ENCODE measurements at places on chromosomes 6 and 20.

DNA sequence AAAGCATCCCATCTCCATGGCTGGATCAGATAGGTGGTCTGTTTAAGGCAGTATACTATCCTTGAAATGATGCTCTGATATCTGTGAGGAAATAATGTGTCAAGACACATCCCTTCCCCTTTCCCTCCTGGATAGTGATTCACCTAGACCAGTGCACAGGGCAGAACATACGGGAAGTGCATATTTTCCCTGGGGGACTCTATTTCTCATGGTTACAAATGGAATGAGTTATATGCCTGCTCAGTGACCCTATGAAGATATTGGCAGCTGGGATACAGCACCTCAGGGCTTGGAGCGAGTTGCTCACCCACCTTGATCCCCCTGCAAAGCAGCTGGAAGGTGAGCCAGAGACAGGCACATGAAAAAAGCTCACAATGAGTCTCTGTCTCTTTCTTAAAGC lies 67.5 kb upstream of the PRL start:
- no peak for DNase-seq

DNA sequence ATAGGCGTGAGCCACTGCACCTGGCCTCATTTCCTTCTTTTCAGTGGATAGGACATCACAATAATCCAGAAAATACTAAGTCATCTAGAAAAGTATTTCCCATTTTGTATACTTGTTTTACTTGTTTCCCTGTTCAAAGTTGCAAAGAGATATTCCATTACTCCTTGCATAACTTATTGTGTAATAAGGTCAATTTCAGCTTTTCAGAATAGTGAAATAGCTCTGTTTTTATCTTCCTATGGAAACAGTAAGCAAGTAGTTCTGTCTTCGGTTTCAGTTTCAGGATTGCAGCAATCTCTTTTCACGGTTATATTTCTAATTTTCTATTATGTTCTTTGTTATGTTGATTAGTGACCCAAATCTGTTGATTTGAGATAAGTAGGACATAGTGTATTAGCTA lies 6.0 kb downstream of the STX11 start:
- no peak for DNase-seq

- DNase-seq = no peak
Observed at GRCh38 chr20:14497004-14497403, 159.6 kb upstream of the FLRT3 start.

GRCh38 chr6:135233686-135234491 lies 52.8 kb downstream of the MYB start:
- DNase-seq = no peak

- peak; percentile 35 for DNase-seq
Observed at GRCh38 chr20:45011108-45011526, 44.8 kb downstream of the STK4 start.

DNA sequence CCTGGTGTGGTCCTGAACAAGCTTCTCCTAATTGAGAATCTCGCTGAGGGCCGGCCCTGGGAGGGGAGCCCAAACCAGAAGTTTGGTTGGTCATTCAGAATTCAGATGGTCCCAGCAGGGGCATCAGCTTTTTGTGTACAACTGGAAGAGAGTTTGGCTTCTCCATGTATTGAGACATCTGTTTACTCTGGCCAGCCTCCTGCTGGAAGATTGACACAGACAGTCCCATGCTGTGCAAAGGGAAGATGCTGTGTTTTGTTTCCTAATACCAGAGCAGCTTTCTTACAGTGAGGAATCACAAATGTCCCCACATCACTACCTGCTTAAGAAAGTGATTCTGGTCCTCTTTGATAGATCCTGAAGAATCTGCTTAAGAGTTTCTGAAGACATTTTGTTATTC lies 97.8 kb downstream of the PLEKHG1 start:
- DNase-seq = no peak

- no peak for DNase-seq
Observed at GRCh38 chr6:7390226-7390878, 744 bp downstream of the RIOK1 start.

DNA sequence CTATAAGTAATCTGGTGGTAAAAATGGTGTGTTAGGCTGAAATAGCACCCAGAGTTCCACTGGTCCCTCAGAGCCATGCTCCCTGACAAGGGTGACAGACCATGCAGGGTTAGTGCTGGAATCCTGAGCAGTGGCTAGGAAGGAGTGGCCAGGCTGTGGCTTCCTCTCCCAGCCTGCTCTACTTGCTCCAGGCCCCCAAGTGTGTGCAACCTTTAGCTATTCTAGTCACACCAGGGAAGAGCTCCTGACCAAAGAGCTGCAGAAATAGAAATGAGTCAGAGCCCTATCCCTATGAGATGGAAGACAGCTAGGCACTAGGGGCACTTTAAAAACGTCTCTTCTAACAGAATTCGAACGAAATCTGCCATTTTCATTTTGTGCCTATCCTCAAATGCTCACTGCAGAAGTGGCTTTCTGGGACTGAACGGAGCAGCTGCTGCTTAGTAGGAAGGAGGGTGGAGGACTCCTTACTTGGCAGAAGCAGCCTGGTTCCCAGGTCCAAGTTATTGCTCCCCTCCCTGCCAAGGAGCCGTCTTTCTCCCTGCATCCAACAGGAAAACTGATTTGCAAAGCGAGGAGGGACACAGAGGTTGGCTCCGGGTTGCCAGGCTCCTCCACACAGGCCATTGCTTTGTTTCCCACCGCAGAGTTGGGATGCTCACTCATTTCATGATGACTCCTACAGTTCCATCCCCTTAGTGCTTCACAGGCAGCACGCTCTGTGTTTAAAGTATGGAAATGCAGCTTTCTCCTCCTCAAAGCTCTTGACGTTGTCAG lies 754.5 kb downstream of the C6orf118 start:
- DNase-seq = no peak

- DNase-seq = no peak
Observed at GRCh38 chr6:24918641-24919055, 17.1 kb downstream of the RIPOR2 start.

GRCh38 chr6:17703256-17703694 lies 3.5 kb downstream of the NUP153 start:
- DNase-seq = no peak

DNA sequence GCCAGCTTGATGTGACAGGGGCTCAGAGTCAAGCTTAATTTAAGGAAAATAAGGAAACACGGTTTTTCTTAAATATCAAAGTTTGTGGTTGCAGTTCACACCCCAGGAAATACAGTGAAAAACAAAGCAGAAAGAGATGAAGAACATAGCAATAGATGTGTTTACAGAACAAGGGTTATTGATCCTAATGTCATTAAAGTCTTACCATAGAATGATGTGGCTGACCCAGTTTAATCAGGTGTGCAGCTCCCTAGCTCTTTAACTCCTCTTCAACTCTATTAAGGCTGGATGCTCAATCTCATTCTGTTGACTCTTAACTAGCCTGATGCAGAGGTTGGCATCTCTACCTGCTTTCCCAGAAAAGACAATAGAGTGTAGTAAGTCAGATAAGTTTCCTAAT lies 7.5 kb upstream of the GTF3C6 start:
- DNase-seq = no peak

- DNase-seq = no peak
Observed at GRCh38 chr20:42613076-42613475, 576.6 kb downstream of the PTPRT start.

- DNase-seq = no peak
Observed at GRCh38 chr20:23341073-23341472, 9.5 kb upstream of the NXT1 start.

DNA sequence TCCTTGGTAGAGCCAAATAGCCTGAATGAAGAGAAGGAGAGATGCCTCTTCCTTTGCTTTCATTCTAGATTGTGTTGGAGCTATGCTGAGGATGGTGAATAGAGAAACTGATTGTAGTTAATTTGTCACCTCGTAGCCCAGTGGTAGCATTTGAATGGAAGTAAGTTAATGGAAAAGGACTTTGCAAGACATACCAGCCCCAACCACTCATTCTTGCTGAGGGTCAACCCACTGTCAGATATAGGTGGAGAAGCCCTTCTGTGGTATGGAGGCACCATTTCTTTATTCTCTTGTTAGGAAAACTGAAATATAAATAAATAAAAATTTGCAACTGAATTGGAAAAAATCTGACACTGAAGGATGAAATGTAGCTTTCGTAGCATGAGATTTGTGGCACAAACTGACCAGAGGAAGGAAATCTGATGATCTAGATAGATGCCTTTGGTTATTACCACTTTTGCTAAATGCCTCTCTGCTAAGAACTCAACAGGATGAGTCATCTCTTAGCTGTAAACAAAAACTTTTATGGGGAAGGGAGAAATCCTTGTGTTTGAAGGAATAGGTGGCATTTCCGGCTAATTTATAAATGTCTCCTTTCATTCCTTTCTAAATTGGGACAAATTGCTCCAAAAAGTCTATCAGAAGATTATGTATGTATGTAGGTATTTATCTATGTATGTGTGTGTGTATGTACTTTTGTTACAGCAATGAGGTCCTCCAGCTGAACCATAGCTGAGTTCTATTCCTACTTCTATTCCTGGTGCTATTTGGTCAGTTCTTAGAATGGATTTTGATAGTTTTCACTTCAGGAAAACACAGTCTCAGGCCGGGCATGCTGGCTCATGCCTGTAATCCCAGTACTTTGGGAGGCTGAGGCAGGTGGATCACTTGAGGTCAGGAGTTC lies 76.5 kb upstream of the SUPT3H start:
- no peak for DNase-seq

DNA sequence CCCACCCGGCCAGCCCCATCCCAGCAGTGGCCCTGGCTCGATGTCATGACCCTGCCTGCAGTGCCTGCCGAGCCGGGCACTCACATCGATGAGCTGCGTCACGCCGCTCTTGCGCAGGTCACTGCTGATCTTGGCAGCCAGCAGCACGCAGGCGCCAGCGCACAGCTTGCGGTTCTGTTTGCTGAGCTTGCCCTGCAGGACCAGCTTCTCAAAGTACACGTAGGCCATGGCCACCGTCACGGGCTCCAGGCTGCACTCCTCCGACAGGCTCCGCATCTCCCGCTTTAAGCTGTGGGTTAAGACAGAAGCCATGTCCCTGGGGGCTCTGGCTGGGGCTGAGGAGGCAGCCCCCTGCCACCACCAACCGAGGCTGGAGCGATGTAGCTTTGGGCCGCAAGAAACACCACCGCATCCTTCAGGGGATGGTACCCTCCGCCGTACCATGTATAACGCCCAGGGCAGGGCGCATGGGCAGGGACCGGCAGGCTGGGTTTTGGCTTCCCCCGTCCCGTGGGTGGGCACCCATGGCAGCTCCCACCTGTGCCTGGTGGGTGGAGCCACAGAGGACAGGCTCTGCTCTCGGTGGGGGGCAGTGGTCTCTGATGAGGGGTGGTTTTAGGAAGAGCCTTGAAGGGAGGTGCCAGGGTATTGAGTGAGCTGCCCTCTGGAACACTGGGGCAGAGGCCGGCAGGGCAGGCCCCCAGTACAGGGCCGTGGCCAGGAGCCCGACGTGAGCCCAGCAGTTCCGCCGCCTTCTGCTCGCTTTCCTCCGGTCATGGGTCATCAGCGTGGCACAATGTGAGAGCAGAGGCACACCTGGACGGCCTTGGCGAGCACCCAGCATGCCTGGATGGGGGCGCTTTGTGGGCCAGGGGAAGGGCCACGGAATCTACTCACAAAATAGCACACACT lies 4.5 kb downstream of the RPS21 start:
- DNase-seq = no peak

GRCh38 chr20:19934792-19935491 lies 82.2 kb upstream of the NAA20 start:
- DNase-seq = no peak

GRCh38 chr6:2021713-2022125 lies 223.7 kb downstream of the GMDS start:
- DNase-seq = peak; percentile 48

DNA sequence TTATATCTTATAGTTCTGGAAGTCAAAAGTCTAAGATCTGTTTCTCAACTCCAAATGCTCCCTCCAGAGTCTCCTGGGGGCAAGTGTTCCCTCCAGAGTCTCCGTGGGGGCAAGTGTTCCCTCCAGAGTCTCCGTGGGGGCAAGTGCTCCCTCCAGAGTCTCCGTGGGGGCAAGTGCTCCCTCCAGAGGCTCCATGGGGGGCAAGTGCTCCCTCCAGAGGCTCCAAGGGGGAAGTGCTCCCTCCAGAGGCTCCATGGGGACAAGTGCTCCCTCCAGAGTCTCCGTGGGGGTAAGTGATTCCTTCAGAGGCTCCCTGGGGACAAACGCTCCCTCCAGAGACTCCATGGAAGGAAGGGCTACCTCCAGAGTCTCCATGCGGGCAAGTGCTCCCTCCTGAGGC lies 34.0 kb upstream of the THBS2 start:
- DNase-seq = no peak

- no peak for DNase-seq
Observed at GRCh38 chr20:49669601-49670189, 44.0 kb downstream of the B4GALT5 start.

GRCh38 chr6:6689400-6690143 lies 101.1 kb downstream of the LY86 start:
- peak; percentile 56 for DNase-seq

- DNase-seq = no peak
Observed at GRCh38 chr20:14444106-14444505, 106.7 kb upstream of the FLRT3 start.

DNA sequence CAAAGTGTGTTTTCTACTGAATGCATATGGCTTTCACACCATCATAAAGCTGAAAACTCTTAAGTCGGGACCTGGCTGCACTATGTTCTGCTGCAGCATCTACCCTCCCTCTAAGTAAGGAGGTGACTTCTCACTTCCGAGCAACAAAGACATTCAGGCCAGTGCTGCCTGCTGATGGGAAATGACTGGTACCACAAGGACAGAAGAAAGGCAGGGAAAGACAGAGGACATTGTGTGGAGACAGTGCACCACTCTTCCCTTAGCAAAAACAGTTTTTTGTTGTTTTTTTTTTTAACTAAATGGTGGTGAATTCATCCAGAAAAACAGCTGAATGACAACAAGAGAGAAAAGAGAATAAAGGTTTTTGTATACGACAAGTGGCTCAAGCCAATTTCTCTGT lies 81.5 kb downstream of the MAP7 start:
- DNase-seq = no peak

- no peak for DNase-seq
Observed at GRCh38 chr6:41618598-41618997, 19.7 kb upstream of the MDFI start.
